ENCODE measurements at places on chromosomes 12 and 14.

GRCh38 chr12:77606348-77606747 lies 224.3 kb upstream of the NAV3 start:
- no peak for DNase-seq

DNA sequence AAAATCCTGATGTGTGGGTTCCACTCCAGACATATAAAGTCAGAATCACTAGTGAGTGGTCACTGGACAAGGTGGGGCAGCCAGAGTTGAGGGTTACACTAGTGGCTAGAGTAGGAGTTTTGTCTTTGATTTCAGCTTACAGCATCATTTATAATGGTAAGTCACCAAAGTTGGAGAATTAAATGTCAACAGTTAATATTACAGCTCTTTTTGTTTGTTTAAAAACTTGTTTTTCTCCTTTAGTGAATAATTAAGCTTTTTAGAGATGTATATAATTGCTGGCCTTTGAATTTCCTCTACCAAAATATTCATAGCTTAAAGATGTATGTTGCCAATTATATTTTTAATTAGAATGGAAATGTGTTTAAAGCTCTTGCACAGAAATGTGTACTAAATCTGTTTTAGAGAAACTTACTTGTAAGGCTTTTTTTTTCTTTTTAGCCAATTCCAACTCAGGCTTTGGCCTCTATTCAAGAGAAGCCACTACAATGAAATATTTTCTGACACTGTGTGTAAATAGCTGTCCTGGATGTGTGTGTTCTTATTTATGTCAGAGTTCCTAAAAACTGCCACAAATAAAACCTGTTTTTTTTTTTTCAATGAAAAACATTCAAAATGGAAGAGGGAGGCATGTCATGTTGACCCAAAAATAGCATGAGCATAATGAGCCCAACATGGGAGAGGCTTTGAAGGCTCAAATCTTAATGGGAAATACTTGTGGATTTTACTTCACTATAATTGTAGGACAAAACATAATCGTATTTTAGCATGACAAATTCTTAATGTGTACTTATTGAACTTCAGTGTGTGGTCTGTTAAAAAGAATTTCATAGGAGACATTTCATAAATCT lies 92.2 kb downstream of the TBC1D30 start:
- no peak for DNase-seq

DNA sequence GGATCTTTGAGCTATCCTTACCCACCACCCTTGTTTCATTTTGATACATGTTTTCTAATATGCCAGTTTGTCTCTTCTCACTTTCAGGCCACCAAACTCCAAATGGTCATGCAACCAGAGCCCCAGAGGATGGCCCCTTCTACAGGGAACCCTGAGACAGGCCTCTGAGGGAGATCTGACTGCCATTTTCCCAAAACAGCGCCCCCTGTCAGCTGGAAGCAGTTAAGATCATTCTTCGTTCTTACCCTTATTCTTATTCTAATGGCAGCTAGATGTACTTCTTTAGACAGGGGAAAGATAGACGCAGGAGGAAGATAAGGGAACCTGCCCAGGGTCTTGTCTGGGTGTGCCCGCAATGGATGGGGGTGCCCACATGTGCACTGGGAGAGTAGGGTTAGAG lies 38.4 kb downstream of the C12orf56 start:
- no peak for DNase-seq

DNA sequence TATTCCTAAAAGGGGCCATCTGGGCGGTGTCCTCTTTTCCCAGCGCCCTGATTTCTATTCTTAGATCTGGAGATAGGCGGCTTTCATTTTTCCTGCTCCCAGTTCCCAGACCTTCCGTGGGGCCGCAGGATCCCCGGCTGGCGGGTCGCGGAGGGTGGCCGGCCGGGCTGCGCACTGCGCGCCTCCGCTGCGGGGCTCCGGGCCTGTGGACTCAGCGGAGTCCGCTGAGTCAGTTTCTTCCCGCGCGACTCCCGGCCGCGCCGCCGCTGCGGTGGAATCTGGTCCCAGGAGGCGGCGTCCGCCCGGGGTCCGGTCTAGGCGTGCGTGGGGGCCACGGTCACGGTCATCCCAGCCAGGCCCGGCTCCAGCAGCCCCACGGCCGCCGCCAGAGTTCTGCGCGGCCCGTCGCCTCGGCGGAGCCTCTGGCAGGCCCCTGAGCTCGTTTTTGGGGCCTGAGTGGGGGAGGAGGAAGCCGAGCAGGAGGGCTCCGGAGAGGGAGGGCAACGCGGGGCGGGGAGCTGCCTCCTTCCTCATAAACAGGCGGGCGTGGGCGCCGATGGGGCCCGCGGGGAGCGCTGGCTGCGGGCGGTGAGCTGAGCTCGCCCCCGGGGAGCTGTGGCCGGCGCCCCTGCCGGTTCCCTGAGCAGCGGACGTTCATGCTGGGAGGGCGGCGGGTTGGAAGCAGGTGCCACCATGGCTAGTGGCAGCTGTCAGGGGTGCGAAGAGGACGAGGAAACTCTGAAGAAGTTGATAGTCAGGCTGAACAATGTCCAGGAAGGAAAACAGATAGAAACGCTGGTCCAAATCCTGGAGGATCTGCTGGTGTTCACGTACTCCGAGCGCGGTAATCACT lies at the start of gene LRRK2:
Gene LRRK2 (plus strand): TSS at position 559 of the 853 bp plus-strand sequence. CDS start 135 bp downstream, at position 694.
- DNase-seq = peak; percentile 93

- DNase-seq = no peak
Measured at GRCh38 chr14:45664668-45665356, 411.8 kb upstream of the MIS18BP1 start.

DNA sequence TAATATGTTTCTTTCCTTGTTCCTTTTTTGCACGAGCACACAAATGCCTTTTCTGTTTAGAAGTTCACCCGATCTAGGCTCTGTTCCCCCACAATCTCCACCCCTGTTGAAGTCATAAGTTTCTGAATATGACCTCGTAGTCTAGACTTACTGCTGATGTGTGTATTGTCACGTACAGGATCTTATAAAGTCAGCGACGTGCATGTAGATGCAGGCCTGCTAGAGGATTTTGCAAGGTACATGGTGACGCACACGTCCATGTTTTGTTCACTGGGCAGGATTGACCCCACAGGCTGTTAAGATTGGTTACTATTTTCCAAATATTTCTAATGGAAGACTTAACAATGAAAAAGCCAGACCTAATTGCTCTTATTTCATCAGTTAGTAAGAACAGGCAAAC lies 46.2 kb upstream of the CCDC91 start:
- no peak for DNase-seq

DNA sequence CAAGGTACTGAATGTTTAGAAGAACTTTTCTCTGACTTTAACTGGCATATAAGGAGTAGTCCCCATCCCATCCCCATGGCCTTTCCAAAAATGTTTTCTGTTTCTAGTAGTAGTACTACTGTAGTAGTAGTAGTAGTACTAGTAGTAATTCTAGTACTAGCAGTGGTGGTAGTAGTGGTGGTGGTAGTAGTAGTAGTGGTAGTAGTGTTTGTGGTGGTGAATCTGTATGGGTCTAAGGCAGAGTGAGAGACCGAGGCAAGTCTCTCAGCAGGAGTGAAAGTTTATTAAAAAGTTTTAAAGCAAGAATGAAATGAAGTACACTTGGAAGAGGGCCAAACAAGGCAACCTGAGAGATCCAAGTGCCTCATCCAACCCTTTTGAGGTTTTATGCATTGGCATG lies 58.6 kb downstream of the FOXN4 start:
- DNase-seq = no peak

- DNase-seq = no peak
Measured at GRCh38 chr14:79411403-79412174, 799.7 kb downstream of the DIO2 start.

GRCh38 chr12:108190529-108190928 lies 61.4 kb downstream of the WSCD2 start:
- no peak for DNase-seq
